H7 (cell line): ENCODE measurements at places on chromosomes 3 and 15. TPM values are rescaled to one million over a fixed set of nuclear protein-coding genes. Genes with fewer than 3 reads are reported as not detected.

DNA sequence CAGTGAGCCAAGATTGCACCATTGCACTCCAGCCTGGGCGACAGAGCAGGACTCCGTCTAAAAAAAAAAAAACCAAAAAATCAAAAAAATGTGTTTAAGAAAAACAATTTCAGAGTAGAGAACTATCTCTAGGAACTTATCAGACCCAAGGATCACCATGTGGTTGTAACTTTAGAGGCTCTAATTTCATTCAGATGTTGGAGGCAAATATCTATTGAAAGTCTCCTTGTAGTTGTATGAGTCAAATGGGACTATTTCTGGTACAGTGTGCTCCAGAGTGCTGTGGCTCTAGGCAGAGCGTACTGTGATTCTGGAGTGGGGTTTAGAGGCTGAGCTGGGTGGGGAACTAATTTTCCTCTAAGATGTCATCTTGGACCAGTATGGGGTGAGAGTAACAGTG lies 398.7 kb downstream of the SHQ1 start:
- DNase-seq: no peak

Gene IQCH
- 1.3 and 2.2 TPM in 2 replicates for total RNA-seq

DNA sequence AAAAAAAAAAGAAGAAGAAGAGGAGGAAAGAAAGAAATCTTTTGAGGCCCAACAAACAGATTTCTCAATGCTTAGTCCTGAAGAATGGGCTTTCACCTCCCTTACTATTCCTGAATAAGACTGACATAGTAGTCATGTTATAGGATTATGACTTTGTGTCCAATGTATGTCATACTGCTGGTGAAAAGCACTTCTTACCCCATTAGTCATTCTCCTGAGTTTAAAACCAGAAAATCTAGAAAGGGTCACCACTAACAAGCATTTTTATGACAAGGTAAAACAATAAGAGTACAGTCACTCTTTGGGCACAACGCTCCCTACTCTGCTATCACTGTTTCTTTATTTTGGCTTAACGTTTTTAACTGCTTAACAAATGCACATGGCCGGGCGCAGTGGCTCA lies 88.2 kb downstream of the IGSF11 start:
- DNase-seq: no peak

- DNase-seq: no peak
These were observed 44.4 kb upstream of the C3orf38 start for GRCh38 chr3:88105325-88105724.

Gene IGSF11
- total RNA-seq: 0.66 and 0.89 TPM in 2 replicates

DNA sequence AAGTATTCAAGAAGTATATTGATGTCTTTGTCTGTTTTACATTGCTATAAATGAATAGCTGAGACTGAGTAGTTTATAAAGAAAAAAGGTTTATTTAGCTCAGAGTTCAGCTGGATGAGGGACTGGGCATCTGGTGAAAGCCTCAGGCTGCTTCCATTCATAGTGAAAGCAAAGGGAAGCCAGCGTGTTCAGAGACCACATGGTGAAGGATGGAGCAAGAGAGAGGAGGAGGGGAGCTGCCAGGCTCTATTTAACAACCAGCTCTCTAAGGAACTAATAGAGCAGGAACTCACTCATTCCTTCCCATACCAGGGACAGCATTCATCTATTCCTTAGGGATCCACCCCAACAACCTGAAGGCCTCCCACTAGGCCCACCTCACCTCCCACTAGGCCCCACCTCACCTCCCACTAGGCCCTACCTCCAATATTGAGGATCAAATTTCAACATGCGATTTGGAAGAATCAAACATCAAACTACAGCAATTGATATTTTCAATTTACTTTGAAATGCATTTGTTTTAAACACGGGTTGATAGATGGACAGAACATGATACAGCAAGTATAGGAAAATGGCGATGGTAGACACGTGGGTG lies 167.5 kb upstream of the HES1 start:
- DNase-seq: no peak

DNA sequence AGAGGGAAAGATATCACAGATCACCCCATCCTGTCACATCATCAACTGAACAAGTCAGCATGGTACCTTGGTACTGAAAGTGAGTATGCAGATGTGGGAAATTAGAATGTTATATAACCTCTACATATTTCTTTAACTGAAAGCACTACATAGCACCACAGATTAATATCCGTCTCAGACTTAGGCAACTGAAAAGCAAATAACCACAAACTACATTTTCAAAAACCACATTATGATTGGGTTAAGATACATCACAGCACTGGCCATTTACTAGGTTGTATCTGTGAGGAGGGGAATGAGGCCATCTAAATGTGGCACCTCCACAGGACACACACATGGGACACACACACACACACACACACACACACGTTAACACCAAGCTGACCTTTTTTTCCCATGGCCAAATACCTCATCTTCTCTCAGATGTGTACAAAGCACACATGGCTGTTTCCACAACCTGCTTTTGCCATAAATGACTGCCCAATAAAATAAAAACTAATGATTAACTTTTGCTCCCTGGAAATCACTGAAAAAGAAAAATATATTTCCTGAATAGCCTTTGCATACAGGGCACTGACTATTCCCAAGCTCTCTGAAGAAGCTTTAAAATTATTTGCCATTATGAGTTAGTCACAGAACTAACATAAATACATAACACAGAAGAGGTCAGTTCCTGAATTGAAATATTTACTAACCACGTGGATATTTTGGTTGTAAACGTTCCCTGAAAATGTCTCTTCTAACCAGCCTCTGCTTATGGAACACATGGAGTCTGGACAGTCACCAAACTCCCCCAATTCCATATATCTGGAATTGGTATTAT lies 60.1 kb downstream of the SUMF1 start:
- DNase-seq: no peak

DNA sequence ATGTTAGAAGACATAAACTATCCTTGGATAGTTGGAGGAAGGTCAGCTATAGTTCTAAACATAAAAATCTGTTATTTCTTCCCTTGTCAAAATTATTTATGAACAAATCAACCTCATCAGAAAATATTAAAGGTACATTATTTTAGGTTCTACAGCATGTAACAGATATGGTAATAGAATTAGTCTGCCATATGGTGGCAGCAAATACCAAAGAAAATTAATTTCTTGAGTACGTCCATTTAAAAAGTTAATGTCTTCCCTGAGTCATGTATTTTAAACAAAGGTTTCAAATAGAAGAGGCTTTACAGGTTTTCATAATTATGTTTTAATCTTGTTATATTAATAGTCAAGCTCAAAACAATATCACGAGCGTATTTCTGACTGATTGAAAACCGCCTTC lies 17.9 kb upstream of the ANKRD28 start:
- no peak for DNase-seq

GRCh38 chr15:56763141-56763895 lies 30.0 kb upstream of the ZNF280D start:
- DNase-seq: no peak

DNA sequence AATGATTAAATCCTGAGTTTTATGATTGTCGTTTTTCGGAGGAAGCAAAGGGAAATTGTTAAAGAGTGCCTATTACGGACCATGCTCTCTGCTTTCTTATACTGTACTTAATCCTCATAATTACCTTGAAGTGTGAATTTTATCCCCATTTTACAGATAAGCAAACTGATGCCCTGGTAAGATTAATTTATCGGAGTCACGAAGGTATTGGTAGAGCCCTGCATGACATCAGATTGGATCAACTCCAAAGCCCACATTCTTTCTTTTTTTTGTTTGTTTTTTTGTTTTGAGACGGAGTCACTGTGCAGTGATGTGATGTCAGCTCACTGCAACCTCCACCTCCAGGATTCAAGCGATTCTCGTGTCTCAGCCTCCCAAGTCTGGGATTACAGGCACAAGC lies 1.6 kb upstream of the GNB4 start:
- no peak for DNase-seq

Gene KLHL40
- total RNA-seq: not detected in 2 replicates

Gene MINAR1
- 1.0 and 1.1 TPM in 2 replicates for total RNA-seq

Gene GABPB1
- 39.6 and 43.0 TPM in 2 replicates for total RNA-seq

DNA sequence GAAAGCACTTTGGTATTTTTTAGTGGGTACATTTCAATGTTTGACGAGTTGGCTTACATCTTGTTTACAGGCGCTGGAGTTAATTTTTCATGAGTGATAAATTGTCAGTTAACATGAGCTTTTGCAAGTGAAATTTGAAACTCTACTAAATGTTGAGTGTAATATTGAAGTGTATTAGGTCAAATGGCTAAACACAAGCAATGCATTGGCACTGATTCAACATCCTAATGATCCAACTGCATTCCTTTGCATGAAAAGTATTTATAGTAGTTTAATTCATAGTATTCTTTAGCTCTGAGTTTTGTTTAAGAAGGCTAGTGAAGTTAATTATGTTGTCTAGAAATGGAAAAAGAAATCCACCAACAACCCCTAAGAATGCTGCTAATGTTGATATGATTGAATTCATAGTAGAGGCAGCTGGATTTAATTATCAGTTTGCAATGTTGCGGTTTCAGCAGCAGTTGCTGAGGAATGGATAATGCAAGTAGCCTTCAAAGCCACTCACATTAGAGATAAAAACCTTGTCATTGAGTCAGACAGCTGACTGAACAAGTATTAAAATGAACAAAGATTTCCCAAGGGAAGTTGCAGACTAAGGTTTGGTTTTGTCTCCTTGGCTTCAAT lies 245.6 kb upstream of the GOLIM4 start:
- DNase-seq: no peak

- DNase-seq: peak; percentile 59
These were observed 2.7 kb downstream of the ZIC1 start for GRCh38 chr3:147411815-147412241.

- DNase-seq: no peak
These were observed 1.4 kb upstream of the WHAMM start for GRCh38 chr15:82807920-82808633.

DNA sequence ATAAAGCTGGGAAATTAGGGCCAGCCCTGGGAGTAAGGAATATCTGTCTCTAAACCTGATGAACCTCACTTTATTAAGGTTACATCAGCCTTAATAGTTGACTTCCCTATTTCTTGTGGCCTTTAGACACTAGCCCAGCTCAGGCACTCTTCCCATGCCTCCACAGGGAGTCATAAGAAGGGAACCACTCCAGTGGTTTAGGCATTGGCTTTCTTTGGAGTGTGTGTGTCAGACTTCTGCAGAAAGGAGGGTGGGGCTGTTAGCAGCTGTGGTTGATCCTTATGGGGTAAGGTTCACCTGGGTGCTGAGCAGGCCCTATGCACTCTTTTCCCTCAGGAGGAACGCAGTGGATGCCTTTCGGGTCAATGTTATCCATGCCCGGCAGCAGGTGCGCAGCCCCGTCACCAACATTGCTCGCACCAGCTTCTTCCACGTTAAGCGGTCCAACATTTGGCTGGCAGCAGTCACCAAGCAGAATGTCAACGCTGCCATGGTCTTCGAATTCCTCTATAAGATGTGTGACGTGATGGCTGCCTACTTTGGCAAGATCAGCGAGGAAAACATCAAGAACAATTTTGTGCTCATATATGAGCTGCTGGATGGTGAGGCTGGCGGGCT lies 4.0 kb downstream of the AP2M1 start:
- DNase-seq: no peak

- no peak for DNase-seq
These were observed 66.3 kb downstream of the CCR1 start for GRCh38 chr3:46141813-46142212.

Gene SPTBN5
- total RNA-seq: 0.17 and 0.55 TPM in 2 replicates

DNA sequence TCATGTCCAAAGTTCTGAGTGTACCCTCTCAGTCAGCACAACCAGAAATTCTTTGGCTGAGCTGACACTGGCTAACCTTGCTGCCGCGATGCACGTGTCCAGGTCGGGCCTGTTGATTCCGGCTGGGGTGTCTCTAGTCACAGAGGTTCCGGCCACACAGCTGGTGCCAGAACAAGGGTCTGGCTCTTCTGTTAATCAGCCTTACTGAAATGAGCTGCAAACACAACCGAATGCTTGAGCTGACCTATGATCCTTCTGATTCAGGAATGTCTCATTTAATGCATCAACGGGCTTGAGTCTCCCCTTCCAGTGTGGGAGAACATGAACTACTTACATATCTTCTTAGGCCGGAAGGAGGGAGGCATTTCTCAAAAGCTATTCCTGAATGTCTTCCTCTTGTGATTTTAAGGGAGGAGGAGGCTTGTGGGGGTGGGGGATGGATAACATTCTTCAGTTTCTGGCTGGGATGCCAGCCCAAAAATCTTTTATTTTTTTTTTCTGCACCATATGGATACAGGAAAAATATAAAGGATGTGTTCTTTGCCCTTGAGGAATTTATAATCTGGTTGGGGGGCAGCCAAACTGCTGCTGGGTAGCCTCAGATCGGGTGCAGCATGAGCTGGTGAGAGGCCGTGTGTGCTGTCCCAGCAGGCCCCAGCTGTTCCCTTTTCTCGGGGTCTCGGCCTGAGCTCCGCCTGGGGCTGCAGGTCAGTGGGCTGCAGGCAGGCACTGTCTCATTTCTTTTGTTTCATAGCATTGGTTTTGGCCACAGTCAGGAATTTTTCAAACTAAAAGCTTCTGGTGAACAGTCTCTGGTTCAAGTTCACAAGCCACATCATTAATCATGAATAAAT lies 319.1 kb upstream of the TBL1XR1 start:
- DNase-seq: peak; percentile 13

Gene SUSD5
- 0.59 TPM in 2 replicates for total RNA-seq

Gene CTXN2
- total RNA-seq: 0.07 TPM in 1 of 2 replicates, not detected in the other

DNA sequence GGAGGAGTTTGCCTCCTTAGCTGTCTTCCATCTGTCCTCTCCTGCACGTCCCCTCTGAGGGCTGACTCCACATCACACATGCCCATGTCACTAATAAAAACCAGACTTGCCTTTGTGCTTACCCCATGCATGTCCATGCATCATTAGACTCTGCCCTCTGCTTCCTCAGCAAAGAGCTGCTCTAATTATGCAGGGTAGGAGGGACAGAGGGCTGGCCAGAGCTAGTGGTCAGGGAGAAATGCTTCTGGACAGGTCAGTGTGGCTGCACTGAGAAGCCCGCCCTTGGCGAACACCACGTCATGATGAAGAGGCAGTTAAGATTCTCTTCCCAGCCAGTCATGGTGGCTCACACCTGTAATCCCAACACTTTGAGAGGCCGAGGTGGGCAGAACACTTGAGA lies 8.9 kb downstream of the CA12 start:
- DNase-seq: no peak

DNA sequence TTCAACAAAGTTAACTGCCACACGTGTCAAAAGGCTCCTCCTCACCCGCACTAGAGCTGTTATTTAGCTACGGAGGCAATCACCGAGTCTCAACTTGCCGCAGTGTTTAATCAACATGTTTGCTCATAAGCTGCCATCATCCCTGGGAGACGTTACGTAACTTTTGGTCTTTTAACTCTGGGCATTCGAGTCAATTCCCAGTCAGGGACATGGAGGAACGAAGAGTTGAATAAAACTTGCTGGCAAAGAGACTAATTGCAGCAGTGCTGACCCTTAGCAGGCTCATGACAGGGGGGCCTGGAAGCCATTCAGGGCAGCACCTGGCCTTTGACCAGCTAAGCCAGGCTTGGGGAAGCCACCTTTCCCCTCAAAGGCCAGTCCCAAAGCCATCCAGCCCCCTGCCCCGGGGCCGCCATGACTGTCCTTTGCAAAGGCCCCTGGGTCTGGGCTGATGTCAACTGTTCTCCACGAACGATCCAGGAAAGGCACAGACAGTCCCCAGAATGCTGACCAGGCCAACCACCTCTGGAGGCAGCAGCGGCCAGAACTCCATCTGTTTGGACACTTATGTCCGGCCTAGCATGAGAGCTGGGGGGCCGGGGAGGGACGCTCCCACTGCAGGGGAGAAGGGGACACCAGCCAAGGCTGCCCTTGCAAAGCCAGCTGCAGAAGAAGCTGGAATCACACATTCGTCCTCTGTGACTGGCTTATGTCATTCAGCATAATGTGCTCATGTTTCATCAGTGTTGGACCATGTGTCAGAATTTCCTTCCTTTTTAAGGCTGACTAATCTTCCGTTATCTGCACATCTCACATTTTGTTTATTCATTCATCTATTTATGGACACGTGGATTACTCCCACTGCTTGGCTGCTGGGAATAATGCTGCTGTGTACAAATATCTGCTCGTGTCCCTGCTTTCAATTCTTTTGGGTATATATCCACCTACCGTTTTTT lies 43.7 kb downstream of the PCSK6 start:
- DNase-seq: no peak
